ENCODE measurements at places on chromosomes 4 and X.

GRCh38 chrX:138349351-138349750 lies 362.2 kb downstream of the FGF13 start:
- no peak for DNase-seq

GRCh38 chr4:107018344-107018735 lies 17.8 kb downstream of the DKK2 start:
- DNase-seq: no peak

DNA sequence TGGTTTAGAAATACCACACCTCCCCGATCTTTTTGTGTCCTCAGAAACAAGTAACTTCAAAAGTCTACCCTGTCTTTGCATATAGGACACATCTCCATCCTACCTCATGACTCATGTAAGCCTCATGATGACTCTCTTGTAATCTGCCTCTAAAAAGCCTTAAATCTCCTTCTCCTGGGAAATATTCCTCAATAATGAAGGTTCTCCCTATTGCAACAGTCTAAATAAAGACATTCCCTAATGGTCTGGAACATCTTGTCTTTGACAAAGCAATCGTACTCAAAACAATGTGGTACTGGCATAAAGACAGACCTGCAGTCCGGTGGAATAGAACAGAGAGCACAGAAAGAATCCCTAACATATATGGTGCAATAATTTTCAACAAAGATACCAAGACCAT lies 257.7 kb downstream of the OPHN1 start:
- DNase-seq: no peak

GRCh38 chr4:145887241-145887991 lies 51.2 kb downstream of the ZNF827 start:
- no peak for DNase-seq

DNA sequence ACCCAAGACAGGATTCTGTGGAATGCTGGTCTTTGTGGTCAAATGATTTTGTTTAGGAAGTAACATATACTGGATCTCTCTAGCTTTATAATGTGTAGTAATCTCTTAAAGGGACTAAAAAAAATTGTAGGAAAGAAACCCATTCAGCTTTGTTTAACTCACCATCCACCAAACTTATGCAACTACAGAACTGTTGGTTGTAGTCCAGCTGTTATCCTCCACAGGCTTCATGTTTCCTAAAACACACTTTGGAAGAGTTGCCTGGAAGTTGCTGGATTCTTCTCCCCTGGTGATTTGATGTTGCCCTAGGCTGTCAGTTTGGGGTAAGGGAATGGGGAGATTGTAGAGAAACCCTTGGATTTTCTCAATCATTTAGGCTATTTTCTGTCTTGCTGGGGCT lies 89.3 kb downstream of the RLIM start:
- no peak for DNase-seq

DNA sequence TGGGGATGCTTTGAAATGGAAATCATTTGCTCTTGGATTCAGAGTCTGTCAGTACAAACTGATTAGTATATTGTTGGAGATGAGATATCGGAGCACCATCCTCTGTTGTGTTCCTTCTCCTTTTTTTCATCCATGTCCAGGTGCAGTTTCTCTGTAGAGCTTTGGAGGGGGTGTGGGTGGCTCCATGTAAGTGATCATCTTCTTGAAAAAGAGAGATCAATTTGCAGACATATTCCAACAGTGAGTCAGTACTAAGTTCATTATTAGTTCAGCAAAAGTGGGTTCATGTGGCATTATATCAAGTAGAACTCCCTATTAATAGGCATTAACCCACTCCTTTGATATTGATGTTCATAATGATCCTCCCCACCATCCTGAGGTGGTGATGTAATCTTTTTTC lies 18.9 kb downstream of the FRAS1 start:
- no peak for DNase-seq

DNA sequence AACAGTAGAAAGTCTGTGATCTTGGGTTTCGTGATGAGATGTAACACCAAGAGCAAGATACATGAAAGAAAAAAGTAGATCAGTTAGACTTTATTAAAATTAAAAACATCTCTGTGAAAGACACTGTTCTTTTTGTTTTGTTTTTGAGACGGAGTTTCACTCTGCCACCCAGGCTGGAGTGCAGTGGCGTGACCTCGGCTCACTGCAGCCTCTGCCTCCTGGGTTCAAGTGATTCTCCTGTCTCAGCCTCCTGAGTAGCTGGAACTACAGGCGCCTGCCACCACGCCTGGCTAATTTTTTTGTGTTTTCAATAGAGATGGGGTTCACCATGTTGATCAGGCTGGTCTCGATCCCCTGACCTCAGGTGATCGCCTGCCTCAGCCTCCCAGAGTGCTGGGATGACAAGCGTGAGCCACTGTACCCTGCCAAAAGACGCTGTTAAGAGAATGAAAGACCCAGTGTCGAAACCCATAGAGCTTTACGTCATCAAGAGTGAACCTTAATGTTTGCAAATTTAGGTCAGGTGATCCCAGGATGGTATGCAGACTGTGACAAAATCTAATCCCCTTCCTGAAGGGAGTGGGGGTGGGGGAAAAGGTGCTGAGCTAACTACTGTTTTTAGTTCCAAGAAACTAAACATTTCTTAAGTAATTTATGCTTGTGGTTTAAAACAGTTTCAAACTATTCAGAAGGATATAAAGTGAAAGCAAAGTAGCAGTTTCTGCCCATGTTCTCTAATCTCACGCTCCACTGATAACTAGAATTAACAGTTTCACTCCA lies 8.0 kb downstream of the OFD1 start:
- no peak for DNase-seq

GRCh38 chr4:145720656-145721055 lies 40.7 kb downstream of the C4orf51 start:
- no peak for DNase-seq

DNA sequence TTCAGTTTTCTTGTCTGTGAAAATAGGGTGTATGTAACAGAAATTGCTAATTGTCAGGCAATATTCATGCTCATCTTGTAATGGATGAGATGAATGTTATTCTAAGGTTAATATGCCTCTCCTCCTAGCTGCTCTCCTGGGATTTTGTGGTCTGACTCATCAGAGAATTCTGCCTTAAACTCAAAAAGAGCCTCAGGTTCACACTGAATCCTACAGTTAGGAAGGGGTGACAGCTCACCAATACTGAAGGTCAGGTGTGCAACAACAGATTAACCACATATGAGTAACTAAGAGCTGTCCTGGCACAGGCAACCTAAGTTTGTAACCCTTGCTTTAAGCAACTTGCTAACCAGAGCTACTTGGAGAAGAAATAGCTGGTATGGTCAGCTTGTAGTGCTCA lies 197.7 kb downstream of the SPATA18 start:
- no peak for DNase-seq

DNA sequence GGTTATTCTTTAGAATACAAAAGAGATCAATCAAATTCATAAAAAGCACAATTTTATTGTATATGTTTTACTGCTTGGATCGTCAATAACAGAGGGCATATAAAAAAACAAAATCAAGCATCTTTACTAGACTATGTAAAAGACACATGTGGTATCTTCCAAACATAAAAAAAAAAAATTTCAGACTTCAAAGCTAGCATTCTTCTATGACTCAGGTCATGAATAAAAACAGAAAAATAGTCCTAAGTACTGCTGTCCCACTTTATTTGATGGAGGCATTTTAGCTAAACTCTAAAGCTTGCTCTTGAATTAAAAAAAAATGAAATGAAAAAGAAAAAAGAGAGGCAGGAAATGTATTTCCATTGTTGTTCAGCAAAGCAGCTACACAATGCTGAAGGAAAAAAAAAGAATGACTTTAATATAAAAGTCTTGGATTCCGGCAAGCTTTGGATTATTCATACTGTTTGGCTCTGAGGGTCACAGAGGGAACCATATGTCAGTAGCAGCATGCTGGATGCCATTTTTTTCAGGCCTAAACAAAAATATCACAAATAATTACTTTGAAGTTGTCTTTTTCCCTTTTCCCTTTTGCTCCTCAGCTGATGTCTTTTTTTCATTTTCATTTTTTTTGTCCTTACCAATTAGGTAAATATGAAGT lies 249.1 kb upstream of the DIAPH2 start:
- DNase-seq: no peak

GRCh38 chr4:19010761-19011160 lies 989.2 kb upstream of the LCORL start:
- DNase-seq: no peak

GRCh38 chr4:31107362-31107761 lies 387.2 kb downstream of the PCDH7 start:
- no peak for DNase-seq

DNA sequence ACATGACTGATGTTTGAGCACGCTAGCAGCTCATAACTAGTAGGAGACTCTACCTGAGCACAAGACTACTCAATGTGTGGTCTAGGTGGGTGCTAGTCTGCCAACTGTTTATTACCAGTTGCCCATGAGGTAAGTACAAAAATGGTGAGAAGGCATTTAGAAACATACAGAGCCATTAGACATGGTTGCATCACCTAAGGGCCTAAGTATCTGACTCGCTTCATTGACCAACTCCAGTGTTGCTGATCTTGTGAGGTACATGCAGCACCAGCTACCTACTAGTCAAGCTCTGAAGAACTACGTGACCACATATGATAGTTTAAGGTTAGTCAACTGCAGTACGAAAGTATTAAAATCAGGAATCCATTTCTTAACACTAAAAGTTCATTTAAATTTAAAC lies 39.9 kb downstream of the APBB2 start:
- DNase-seq: no peak

DNA sequence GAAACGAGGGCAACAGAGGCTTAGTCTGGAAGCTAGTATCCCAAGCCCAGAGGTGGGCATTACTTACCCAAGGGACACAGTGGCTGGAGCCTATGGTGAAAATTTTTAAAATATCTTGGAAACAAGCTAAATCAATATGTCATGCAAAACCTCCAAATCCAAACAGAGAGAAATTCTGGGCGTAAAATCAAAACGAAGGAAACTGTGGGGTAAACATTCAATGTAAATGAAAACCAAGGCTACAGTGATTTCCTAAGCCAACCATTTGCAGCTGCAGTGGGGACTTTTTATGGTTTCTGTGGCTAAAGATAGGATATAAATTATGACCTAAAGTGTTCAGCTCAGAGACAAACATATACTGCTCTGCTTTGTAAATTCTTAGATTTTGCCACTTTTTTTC lies 507.7 kb upstream of the DIAPH2 start:
- DNase-seq: no peak

- DNase-seq: no peak
Measured at GRCh38 chr4:65917486-65917885, 247.2 kb upstream of the EPHA5 start.

DNA sequence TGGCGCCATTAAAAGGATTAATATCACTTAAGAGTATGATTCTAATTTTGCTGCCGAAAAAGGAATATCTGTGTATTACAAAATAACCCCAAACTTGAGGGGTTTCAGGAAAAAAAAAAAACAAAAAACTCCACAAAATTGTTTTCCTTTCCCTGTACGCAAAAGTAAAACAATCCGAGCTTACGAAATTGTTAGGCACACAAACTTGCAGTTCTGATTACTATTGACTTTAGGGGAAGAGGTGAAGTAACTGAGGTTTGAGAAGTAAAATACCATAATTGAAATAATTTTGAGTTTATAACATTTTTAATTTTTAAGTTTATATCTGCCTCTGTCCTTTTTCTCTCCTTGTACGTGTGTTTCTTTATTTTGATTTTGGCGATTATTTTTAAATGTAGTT lies 64.8 kb downstream of the USP9X start:
- no peak for DNase-seq

- no peak for DNase-seq
Measured at GRCh38 chrX:41913476-41913875, 9.9 kb downstream of the CASK start.

- peak; percentile 27 for DNase-seq
Measured at GRCh38 chr4:7652451-7652881, 217.7 kb upstream of the PSAPL1 start.

GRCh38 chrX:13936521-13937225 lies 93.0 kb downstream of the GEMIN8 start:
- DNase-seq: no peak

DNA sequence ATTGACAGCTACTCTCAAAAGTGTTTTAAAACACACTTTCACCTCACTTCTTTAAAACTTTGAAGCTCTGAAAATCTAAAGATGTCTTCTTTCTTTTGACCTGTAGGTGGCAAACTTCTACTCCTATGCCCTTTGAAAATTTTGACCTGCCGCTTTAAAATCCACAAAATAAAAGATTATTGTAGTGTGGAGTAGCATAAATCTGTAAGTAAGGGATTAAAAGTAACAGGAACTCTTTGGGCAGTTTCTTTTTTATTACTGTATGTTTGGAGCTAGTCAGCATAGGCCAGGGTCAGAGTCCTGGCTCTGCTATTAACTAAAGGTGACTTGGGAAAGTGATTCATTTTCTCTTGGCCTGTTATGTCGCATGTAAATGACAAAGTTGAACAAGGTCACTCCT lies 25.5 kb downstream of the BBS12 start:
- DNase-seq: no peak

DNA sequence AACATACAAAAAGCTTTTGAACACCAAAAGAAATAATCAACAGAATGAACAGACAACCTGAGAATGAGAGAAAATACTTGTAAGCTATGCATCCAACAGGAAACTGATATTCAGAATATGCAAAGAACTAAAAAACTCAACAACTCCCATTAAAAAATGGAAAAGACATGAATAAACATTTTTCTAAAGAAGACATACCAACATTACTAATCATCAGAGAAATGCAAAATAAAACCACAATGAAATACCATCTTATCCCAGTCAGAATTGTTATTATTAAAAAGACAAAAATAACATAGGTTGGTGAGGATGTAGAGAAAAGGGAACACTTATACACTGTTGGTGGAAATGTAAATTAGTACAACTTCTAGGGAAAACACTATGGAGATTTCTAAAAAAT lies 1161.9 kb downstream of the PCDH19 start:
- no peak for DNase-seq

- DNase-seq: no peak
Measured at GRCh38 chrX:111360839-111361238, 51.2 kb downstream of the DCX start.

DNA sequence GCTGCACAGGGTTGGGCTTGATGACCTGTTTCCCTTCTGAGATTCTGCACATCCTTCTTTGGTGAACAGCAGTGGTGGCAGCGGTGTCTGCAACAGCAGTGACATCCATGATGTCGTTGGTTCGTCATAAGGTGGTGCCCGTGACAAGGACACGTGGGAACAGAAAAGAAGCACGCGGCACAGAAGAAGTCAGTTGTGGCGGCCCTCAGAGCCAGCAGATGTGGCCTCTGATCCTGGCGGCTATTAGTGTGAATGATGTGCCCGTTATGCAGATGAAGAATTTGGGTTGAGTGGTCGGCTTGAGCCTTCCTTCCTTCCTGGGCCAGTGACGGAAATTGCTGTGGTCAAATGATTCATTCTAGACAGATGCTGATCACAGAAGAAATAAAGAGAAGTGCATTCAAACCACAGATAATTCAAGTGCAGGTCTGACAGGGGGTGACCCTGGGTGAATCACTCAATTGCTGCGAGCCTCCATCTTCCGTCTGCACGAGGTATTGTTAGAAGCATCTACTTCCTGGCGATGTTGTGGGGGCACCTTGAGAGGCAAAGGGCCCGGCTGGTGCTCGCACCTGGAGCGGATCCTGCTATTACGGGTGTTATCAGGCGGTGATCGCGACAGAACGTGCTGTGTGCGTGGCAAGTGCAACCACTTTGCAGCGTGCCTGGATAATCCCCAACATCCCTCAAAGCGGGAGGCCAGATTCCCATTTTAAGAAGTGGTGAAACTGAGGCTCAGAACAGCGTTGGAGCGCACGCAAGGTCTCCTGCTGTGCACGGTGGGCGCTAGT lies 215.2 kb upstream of the PSAPL1 start:
- DNase-seq: no peak

GRCh38 chr4:38560768-38561558 lies 103.0 kb upstream of the KLF3 start:
- DNase-seq: no peak

Data from dorsolateral prefrontal cortex (tissue), 122 donors.